ENCODE measurements at places on chromosomes 7 and 10.
A peak's percentile ranks its signal among the peaks of the same experiment; 100 is the strongest.

DNA sequence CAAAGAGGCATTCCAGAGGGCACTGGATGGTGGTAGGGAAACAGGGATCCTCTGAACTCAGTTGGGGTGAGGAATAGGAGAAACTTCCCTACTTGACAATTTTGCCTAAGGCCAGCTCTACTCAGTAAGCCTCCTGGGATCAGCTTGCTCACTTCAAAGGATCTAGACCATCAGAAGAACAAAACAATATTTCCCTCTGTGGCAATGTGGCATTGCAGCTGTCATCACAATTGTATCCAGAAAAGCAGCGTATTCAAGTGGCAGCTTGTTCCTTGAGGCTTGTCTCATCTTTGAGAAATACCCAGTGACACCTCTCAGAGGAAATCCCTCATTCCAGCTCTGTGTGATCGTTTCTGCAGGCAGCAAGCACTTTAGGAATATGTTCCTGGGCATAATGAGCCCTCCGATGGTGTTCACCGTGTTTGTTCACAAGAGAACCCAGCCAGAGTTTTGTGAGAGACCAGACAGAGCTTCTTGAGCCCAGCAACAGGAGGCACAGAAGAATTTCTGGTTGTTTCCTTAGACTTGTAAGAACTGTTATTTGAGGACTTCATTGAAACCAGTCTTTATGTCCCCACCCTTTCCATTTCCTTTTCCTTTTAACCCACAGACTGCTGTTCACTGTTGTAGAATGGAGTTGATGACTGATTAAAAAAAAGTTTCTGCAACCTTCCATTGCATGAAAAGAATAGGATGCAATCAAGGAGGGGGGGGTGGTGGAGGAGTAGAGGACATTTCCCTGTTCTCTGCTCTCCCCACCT, 747.3 kb downstream of the LRMDA start:
- no peak for DNase-seq

DNA sequence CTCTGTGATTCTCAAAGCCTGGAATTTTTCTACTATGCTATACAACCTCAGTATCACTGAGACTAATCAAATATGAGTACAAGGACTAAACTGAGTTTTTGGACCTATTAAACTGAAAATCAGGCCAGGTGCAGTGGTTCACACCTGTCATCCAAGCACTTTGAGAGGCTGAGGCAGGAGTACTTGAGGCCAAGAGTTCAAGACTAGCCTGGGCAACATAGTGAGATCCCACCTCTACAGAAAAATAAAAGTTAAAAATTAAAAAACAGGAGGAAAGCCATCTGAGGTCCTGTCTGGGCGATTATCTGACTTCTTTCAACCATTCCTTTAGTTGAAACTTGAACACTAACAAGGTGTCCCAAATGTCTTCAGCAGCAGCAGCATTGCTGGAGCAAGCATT, 7.0 kb downstream of the XRCC2 start:
- no peak for DNase-seq

- DNase-seq: no peak
Measured at GRCh38 chr7:129989466-129989865, 36.7 kb upstream of the UBE2H start.

DNA sequence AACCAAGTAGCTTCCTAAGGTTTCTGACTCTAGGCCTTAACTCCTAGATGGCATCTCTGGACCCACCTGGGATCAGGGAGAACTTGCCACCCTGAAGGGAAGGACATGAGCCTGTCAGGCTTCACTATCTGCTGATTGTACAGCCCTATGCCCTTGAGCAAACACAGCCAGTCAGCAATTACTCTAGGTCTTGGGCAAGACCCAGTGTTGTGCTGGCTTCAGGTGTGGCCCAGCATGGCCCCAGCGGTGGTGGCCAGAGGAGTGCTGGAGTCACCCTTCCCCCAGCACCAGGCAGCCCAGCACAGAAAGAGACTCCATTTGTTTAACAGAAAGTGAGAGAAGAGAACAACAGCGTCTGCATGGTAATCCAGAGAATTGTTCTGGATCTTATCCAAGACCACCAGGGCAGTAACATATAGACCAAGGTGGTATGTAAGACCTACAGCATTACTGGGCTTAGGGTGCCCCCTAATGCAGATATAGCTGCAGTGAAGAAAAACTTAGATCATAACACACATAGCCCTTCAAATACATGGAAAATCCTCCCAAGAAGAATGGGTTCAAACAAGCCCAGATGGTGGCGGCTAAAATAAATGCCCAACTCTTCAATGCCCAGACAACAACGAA, 207.7 kb downstream of the MAGI2 start:
- no peak for DNase-seq

GRCh38 chr10:69477968-69478597, 26.8 kb downstream of the TSPAN15 start:
- DNase-seq: no peak

- DNase-seq: no peak
Measured at GRCh38 chr10:77927402-77928246, 1.1 kb upstream of the DLG5 start.

DNA sequence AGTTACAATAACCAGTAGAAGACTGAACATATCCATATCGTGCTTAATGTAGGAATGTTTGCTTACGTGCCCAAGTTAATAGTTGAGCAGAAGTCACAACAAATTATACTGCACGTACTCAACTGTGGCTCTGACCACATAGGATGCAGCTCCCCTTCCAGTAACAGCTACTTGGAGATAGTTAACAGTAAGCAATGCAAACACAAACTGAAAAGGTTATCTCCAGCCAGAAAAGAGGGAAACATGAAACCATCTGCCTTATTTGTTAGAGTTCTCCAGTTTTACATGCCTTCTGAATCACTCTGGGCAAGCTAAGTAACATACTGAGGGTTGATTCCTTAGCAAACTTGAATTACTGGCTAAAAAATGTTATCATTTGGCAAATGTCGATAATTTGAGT, 9.8 kb downstream of the DHX32 start:
- DNase-seq: no peak

- DNase-seq: peak; percentile 6
Measured at GRCh38 chr7:80821771-80822319, 97.0 kb downstream of the SEMA3C start.

DNA sequence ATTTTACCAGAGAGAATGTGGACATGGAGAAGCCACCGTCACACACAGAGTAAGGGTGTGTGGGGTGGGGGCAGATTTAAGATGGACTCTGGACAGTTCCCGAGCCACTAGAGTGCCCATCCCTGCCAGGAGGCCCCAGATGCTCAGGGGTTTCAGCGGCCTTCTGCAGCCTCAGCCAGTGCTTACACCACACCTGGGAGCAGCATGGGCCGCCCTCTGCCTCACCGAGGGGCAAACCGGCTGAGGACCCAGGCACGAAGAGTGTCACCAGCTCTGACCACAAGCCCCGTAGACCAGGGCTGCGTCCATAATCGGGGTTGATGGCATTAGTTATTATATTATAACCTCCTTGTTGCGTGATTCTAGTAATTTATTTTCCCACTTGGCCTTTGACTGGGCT, 6.7 kb upstream of the MNX1 start:
- DNase-seq: no peak

GRCh38 chr10:33612116-33612515, 277.6 kb upstream of the NRP1 start:
- DNase-seq: no peak

GRCh38 chr10:67327626-67328535, 368.1 kb downstream of the CTNNA3 start:
- DNase-seq: no peak

- no peak for DNase-seq
Measured at GRCh38 chr7:48636391-48637015, 287.8 kb upstream of the CDC14C start.
